ENCODE measurements at places on chromosomes 13 and 19. TPM values are rescaled to one million over a fixed set of nuclear protein-coding genes. Genes with fewer than 3 reads are reported as not detected.

GRCh38 chr13:24166561-24166960 lies 6.0 kb downstream of the SPATA13 start:
- no peak for DNase-seq

The CEACAM18 gene
- not detected for total RNA-seq

- DNase-seq: no peak
Observed at GRCh38 chr13:48648446-48648845, 5.3 kb upstream of the CYSLTR2 start.

DNA sequence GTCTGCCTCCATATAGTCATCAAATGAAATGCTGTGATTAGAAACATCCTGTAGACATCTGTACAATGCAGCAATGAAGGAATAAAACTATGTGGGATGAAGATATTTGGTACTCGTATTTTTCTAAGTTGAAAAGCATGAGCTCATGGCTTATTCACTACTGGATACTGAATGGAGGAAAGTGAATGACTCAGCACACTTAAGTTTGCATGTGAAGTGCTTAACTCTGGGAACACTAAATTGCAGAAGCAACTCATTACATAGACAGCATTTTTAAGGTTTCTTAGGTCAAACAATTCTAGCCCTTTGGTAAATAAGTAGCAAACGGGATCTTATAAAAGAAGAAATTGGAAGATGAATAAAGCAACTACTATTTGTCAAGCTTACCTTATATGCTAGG lies 429.0 kb upstream of the MIR17HG start:
- peak; percentile 5 for DNase-seq

The PPP1R12C gene
- total RNA-seq: 39.9 TPM

DNA sequence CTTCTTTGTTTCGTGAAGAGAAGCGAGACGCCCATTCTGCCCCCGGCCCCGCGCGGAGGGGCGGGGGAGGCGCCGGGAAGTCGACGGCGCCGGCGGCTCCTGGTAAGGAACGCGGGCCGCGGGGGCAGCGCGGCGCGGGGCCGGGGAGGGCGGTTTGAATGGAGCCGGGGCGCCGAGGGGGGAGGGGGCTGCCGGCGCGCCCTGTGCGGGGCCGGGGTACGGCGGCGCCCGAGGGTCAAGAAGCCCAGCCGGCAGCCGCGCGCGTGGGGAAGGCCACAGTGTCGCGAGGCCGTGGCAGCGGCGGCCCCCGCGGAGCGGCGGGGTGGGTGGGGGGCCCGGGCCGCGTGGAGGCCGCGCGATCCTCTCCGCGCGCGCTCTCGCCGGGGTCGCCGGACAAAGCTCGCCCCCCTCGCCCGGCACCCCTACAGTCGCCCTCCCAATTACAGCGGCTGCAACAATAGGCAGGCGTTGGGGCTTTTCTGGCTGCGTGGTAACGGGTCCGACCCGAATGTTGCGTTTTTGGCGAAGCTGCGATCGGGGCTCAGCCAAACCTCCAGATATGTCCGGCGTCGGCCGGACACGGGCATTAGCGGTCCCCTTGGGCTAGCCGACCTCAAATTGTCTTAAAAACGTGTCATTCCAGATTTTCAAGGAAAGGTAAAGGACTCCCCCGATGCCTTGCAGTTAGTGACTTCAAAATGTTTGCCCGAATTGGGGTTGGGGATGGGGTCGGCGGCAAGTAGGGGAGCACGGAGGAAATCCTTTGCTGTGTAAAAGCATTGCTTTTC lies 437 bp downstream of the SMARCA4 start:
- peak; percentile 33 for DNase-seq

GRCh38 chr13:59721926-59722910 lies 441.5 kb downstream of the DIAPH3 start:
- DNase-seq: no peak

GRCh38 chr19:42370626-42371175 lies 19.4 kb downstream of the CNFN start:
- no peak for DNase-seq

DNA sequence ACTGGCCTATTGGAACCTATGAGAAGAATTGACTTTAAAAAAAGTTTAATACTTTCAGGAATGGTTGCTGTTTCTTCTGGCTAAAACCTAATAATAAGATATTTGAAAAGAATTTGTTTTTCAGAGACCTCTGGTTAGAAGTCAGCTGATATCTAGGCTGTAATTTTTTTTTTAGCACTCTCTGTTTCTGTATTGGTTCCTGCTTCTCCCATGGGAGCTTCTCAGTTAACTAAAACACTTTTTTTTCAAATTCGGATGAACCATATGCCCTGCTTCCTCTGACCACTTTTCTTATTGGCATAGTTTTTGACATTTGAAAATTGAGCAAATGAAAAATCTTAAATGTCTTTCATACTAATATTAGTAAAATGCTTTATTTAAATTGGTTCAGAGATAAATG lies 163.5 kb upstream of the SLC10A2 start:
- no peak for DNase-seq

- no peak for DNase-seq
Observed at GRCh38 chr13:23856008-23856750, 33.0 kb downstream of the MIPEP start.
